ENCODE measurements at places on chromosomes 12 and 14. TPM values are rescaled to one million over a fixed set of nuclear protein-coding genes. Genes with fewer than 3 reads are reported as not detected.

- H3K27ac ChIP-seq, result no peak overlapping the region
- no peak for DNase-seq
- no peaks in the 10 kb centered on the region for H3K27me3 ChIP-seq
- no peaks in the 10 kb centered on the region for H3K4me1 ChIP-seq
- no peaks in the 10 kb centered on the region for H3K36me3 ChIP-seq
- no peak overlapping the region for H3K4me3 ChIP-seq
Observed at GRCh38 chr14:87043667-87044200, 949.2 kb downstream of the GALC start.

DNA sequence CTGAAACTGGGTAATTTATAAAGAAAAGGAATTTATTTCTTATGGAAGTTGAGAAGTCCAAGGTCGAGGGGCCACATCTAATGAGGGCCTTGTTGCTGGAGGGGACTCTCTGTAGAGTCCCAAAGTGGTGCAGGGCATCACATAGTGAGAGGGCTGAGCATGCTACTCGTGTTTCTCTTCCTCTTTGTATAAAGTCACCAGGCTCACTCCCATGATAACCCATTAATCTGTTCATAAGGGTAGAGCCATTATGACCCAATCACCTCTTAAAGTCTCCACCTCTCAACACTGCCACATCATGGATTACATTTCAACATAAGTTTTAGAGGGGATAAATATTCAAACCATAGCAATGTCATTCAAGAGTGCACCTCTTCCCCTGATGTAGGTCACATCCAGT is 79.1 kb upstream of the ATP2B1 start:
- H3K4me1 ChIP-seq, result peaks cover 21% of the 10 kb centered on the region
- no peak for DNase-seq
- H3K27me3 ChIP-seq, result no peaks in the 10 kb centered on the region
- H3K4me3 ChIP-seq, result no peak overlapping the region

The TAS2R10 gene
- not detected for total RNA-seq

GRCh38 chr12:53483979-53484377 is 15.3 kb downstream of the MAP3K12 start:
- peaks cover 28% of the 10 kb centered on the region for H3K4me1 ChIP-seq
- H3K27me3 ChIP-seq, result no peaks in the 10 kb centered on the region
- H3K36me3 ChIP-seq, result peaks cover 39% of the 10 kb centered on the region
- no peak for DNase-seq
- H3K27ac ChIP-seq, result peak overlapping the region; percentile 15

The SLC38A4 gene
- 2.3 TPM for total RNA-seq

The JPH4 gene
- not detected for total RNA-seq

- H3K27ac ChIP-seq, result peak overlapping the region; percentile 71
- peak; percentile 43 for DNase-seq
- peaks cover 21% of the 10 kb centered on the region for H3K4me1 ChIP-seq
- H3K36me3 ChIP-seq, result peaks cover 33% of the 10 kb centered on the region
Observed at GRCh38 chr14:23070262-23071129, 13.2 kb upstream of the CDH24 start.

DNA sequence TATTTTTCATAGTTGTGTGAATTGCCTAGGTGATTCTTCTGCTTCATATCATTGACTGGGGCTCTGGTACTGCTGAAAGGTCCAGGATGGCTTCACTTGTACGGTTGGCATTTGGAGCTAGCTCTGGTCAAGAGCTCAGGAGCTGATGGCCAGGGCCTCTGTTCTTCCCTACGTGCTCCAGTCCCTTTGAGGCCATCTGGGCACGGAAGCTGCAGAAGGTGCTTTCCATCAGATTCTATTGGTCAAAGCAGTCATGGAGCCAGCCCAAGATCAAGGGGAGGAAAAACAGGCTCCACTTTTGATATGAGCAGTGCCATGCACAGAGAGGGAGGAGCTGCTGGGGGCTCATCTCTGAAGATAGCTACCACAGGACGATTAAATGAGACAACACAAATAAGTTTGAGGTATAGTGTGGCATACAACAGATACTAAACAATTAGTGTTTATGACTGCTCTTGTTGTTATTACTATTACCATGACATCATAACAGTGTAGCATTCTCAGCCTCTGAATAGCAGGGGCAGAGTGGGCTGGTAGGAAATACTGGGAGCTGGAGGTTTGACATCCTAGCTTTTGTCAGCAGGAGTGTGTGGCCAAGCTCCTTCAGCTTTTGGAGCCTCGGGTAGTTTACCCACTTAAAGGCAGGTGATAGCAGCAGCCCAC is 10.4 kb downstream of the KRT83 start:
- DNase-seq, result peak; percentile 80
- H3K27me3 ChIP-seq, result no peaks in the 10 kb centered on the region
- H3K27ac ChIP-seq, result peak overlapping the region; percentile 62
- H3K36me3 ChIP-seq, result no peaks in the 10 kb centered on the region

GRCh38 chr14:104139460-104140212 is 1.2 kb downstream of the KIF26A start:
- peaks cover 10% of the 10 kb centered on the region for H3K27me3 ChIP-seq
- no peaks in the 10 kb centered on the region for H3K4me1 ChIP-seq
- no peaks in the 10 kb centered on the region for H3K36me3 ChIP-seq
- no peak overlapping the region for H3K27ac ChIP-seq
- H3K4me3 ChIP-seq, result no peak overlapping the region

The ZNF26 gene
- 12.3 TPM for total RNA-seq

DNA sequence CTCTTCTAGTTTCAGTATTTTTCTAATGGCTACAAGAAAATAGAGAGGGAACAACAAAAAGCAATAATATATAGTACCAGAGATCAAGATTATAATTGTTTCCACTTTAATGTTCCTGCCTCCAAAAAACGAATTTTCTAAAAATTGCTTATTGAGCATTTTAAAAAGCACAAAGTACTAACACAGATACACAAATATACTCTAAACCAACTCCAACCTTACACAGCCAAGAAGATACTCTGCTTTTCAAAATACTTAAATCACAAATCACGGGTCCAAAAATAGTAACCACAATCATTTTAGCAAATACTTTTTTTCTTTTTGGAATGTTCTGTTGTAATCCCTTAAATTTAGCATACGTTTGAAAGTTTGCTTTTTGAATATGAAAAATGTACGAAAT is 2.0 kb downstream of the YAF2 start:
- H3K36me3 ChIP-seq, result no peaks in the 10 kb centered on the region
- peak overlapping the region; percentile 91 for H3K4me3 ChIP-seq
- peaks cover 32% of the 10 kb centered on the region for H3K4me1 ChIP-seq
- peak overlapping the region; percentile 46 for H3K27ac ChIP-seq

The MRPS35 gene
- total RNA-seq, result 55.9 TPM

DNA sequence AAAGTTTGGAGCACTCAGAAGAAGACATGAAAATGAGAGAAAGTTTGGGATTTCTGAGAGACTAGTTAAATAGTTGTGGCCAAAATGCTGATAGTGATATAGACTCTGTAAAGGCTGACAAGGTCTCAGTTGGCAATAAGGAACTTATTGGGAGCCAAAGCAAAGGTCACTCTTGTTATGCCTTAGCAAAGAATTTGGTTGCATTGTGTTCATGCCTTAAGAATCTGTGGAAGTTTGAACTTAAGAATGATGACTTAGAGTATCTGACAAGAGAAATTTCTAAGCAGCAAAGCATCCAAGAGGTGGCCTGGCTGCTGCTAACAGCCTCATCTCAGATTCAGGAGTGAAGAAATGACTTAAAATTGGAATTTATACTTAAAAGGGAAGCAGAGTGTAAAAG is 113.8 kb downstream of the PIK3C2G start:
- H3K4me1 ChIP-seq, result no peaks in the 10 kb centered on the region
- no peak overlapping the region for H3K27ac ChIP-seq
- H3K36me3 ChIP-seq, result no peaks in the 10 kb centered on the region
- no peaks in the 10 kb centered on the region for H3K27me3 ChIP-seq

DNA sequence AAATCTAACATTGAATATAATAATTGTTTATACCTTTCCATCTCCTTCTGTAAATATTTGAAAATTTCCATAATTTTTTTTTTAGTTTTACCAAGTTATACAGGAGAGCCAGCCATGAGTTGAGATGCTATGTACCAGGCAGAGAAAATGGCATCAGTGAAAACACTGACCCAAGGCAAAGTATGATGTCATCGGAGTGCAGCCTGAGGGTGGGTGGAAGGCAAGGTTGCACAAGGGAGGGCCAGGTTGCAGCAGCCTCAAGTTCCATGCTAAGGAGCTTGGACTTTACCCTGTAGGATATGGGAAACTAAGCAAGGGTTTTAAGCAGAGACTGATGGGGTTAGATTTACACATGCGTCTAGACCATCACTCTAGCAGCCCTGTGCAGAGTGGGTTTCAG is 441.1 kb downstream of the BCAT1 start:
- H3K4me3 ChIP-seq, result no peak overlapping the region
- no peak overlapping the region for H3K27ac ChIP-seq
- H3K36me3 ChIP-seq, result no peaks in the 10 kb centered on the region
- no peaks in the 10 kb centered on the region for H3K27me3 ChIP-seq

The PPP1R36 gene
- not detected for total RNA-seq

DNA sequence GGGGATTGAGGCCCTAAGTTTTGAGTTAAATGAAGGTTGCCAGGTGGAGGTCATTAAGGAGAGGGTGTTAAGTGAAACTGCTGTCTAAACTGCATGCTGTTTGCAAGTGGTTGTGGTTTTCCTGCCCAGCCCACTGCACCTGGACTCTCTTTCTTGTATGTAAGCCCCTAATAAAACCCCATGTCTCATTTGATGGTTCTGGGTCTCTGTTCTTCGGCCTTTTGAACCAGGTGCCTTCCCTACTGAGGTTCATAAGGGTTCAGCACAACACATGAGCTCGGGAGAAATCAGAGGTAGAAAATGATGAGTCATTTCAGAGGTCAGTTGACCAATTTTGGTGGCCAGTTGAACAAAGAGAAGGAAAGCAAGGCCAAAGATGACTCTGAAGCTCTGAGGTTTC is 382.5 kb downstream of the RPS29 start:
- no peaks in the 10 kb centered on the region for H3K4me1 ChIP-seq
- no peak overlapping the region for H3K27ac ChIP-seq
- H3K27me3 ChIP-seq, result no peaks in the 10 kb centered on the region
- no peak overlapping the region for H3K4me3 ChIP-seq
- no peak for DNase-seq

- no peak for DNase-seq
- no peaks in the 10 kb centered on the region for H3K27me3 ChIP-seq
- H3K4me3 ChIP-seq, result no peak overlapping the region
- no peak overlapping the region for H3K27ac ChIP-seq
Observed at GRCh38 chr14:94945615-94946014, 175.7 kb upstream of the GSC start.

GRCh38 chr14:102486513-102487203 is 22.9 kb downstream of the ANKRD9 start:
- peaks cover 8% of the 10 kb centered on the region for H3K4me1 ChIP-seq
- no peak overlapping the region for H3K4me3 ChIP-seq
- no peaks in the 10 kb centered on the region for H3K36me3 ChIP-seq

The HRK gene
- not detected for total RNA-seq

GRCh38 chr14:42163136-42163535 is 556.5 kb downstream of the LRFN5 start:
- no peaks in the 10 kb centered on the region for H3K27me3 ChIP-seq
- no peak overlapping the region for H3K27ac ChIP-seq
- DNase-seq, result no peak
- H3K4me1 ChIP-seq, result no peaks in the 10 kb centered on the region
- no peaks in the 10 kb centered on the region for H3K36me3 ChIP-seq

DNA sequence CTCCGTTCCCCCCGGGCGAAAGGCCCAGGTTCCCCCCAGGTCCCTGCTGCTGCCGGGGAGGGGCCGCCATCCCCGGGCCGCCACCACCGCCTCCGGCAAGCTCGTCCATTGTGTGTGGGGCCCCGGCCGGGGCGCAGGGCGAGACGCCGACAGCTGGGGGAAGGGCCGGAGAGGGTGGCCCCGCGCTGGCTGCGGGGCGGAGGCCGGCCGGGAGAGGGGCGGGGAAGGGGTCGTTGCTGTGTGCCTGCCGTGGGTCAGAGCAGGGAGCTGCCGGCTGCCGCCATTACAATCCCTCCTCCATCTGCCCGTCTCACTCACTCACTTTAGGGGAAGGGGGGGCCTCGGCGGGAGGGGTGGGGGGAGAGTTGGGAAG is at the start of gene STRN3:
TSS of gene STRN3 (minus strand) at position 303 of the 373 bp plus-strand sequence. CDS start at position 109, 194 bp downstream.
- no peaks in the 10 kb centered on the region for H3K27me3 ChIP-seq

The RNF212B gene
- total RNA-seq, result not detected

The PIGH gene
- 10.8 TPM for total RNA-seq

GRCh38 chr14:60561845-60562746 is 53.1 kb downstream of the SIX6 start:
- peak overlapping the region; percentile 42 for H3K27ac ChIP-seq
- H3K4me1 ChIP-seq, result peaks cover 39% of the 10 kb centered on the region
- no peak overlapping the region for H3K4me3 ChIP-seq
- no peaks in the 10 kb centered on the region for H3K36me3 ChIP-seq
- peak; percentile 93 for DNase-seq
- no peaks in the 10 kb centered on the region for H3K27me3 ChIP-seq

GRCh38 chr14:37559386-37559785 is 35.7 kb downstream of the FOXA1 start:
- no peak overlapping the region for H3K27ac ChIP-seq
- DNase-seq, result peak; percentile 3
- H3K36me3 ChIP-seq, result no peaks in the 10 kb centered on the region
- H3K4me3 ChIP-seq, result no peak overlapping the region

The OTX2 gene
- total RNA-seq, result not detected

DNA sequence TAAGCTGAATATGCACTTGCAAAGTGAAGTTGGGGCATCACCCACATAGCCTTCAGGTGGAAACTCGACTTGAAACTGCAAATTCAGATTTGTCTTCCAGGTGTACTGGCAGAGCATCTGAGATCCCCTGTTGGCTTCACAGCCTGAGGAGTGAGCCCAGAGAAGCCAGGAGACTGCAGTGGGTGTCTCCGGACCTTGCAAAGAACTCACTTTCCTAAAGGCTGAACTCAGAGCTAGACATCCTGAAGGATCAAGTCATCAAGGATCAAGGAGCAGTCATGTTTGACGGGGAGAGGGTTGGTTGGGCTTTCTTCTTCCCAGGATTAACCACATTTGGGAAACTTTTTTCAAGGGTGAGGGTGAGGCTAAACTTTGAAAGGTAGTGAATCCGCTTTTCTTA is 9.1 kb upstream of the HOXC13 start:
- peaks cover 100% of the 10 kb centered on the region for H3K27me3 ChIP-seq
- no peak overlapping the region for H3K27ac ChIP-seq
- no peaks in the 10 kb centered on the region for H3K36me3 ChIP-seq
- no peaks in the 10 kb centered on the region for H3K4me1 ChIP-seq
- DNase-seq, result no peak

DNA sequence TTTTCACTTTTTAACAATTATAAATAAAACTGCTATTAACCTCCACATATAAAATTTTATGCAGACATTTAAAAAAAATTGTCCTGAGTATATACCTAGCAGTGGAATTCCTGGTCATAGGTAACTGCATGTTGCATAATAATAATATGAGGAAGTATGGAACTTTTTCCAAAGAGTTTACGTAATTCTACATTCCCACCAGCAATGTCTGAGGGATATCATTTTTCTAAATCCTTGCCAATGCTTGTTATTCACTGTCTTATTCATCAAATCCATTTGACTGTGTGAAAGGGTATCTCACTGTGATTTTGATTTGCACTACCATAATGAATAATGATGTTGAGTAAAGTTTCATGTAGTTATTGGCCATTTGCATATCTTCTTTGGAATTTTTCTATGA is 393.8 kb downstream of the LRFN5 start:
- no peak overlapping the region for H3K27ac ChIP-seq
- peaks cover 6% of the 10 kb centered on the region for H3K4me1 ChIP-seq
- no peaks in the 10 kb centered on the region for H3K27me3 ChIP-seq
- DNase-seq, result no peak
- no peaks in the 10 kb centered on the region for H3K36me3 ChIP-seq
